ENCODE measurements at places on chromosomes 12 and 14.

- no peak for DNase-seq
Measured at GRCh38 chr12:70983692-70984091, 63.2 kb upstream of the PTPRR start.

DNA sequence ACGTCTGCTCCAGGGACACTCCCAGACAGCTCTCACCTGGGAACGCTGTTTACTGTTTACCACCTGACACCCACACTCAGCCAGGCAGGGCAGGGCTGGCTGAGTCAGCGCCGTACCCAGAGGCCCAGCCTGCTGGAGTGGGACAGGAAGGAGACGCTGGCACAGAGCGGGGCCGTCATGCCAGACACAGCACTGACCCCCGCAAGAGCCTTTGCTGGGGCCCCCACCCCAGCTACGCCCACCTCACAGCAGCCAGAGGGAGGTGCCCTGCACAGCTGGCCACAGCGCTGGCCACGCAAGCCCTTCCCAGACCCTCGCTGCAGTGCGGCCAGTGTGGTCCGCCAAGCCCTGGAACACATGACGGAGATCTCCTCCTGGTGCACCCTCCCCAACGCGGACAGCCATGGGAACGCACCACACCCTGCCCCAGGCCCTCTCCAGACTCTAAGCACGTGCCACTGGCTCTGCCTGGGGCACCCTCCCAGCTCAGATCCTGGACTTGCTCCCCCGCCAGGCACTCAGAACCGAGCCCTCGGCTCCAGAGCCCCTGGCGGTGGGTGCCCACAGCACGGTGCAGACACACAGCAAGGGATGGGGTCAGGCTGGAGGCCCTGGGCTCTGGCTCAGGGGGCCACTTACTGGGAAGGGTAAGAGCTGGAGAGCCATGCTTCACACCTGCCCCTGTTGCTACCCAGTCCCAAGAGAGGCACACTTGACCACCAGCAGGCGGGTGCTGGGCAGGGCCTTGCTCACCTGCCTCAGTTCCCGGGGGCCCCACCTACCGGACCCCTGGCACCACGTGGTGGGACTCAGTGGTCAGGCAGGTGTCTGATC, 5.7 kb downstream of the AHNAK2 start:
- no peak for DNase-seq

DNA sequence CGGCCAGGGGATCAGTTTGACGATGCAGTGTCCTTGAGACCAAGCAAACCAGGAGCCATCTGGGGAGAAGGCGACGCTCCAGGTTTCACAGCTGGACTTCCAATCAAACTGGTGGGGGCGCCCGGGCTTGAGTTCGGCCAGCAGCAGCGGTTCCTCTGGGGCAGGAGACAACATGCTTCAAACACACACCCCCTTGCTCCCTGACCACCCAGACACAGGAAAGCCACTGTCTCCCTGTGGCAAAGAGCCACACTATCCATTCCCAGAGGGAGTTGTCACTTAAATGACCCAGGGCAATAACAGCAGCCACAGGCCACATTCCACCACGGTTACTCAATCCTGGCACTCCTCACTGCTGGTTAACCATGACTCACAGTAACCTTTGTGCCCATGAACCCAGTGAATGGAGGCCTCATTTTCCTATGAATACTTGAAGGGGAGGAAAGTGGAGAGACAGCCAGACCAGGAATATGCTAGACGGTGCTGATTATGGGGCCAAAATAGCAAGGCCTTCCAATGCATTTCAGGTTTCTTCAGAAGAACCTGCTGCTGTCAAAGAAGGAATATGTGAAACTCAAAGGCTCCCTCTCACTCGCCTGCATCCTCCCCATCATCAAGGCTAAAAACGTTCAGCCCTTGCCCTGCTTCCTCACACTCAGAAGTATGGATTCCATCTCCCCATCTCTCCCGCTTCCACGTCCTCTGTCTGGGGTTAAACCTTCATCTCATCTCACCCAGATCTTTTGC, 8.5 kb downstream of the WSB2 start:
- peak; percentile 58 for DNase-seq

DNA sequence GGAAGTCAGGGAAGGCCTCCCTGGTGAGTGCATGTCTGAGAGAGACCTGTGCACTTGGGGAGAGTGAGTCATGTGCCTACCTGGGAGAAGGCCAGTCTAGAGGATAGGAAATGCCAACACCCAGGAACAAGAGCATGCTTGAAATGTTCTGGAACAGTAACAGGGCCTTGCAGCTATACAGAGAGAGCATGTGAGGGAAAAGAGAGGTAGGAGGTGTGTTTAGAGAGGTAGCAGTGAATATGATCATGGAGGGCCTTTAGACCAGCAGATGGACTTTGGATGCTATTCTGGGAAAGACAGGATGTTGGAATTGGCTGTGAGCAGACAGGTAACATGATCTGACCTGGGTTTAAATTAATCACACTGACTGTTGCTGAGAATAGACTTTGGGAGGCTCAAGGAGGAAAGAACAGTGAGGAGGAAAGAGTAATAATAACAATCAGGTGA, 1143.6 kb downstream of the FLRT2 start:
- no peak for DNase-seq

- no peak for DNase-seq
Measured at GRCh38 chr12:44240186-44240585, 404.3 kb downstream of the TMEM117 start.

- DNase-seq, result no peak
Measured at GRCh38 chr12:62215506-62215905, 44.7 kb upstream of the USP15 start.

GRCh38 chr12:53532021-53532420, 24.7 kb upstream of the NPFF start:
- no peak for DNase-seq

- no peak for DNase-seq
Measured at GRCh38 chr14:54781961-54782750, 120.5 kb downstream of the GCH1 start.

DNA sequence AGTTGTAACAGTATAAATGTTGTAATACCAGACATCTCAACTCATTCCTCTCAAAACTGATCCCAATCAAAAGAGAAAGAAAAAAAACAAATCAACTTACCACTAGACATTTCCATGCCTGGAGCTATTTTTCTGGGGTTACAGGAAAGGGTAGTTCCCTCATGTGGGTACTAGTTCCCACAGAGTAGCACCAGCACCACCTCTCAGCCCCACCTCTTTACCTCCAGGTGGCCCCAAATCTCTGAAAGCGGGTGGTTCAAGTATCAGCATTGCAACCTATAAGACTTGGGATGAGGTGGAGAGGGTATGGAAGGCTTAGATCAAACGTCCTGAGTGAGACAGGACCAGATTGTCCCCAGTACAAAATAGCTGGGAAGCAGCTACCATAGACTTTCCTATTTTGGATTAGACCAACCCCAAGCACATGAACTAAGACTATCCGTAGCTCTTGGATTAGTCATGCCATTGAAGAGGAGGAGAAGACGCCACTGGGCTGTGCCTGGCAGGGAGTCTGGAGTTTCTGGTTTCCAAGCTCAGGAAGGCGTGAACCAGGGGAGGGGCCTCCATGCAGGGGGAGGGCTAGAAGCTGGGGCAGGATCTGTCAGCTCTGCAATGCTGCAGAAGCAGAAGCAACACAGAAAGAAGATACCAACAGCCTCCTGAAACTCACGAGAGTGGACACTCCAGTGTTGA, at the start of gene SLC39A2:
SLC39A2 (plus strand) TSS at position 620 of the 693 bp plus-strand sequence. CDS start 154 bp downstream, outside the sequence.
- DNase-seq, result no peak

DNA sequence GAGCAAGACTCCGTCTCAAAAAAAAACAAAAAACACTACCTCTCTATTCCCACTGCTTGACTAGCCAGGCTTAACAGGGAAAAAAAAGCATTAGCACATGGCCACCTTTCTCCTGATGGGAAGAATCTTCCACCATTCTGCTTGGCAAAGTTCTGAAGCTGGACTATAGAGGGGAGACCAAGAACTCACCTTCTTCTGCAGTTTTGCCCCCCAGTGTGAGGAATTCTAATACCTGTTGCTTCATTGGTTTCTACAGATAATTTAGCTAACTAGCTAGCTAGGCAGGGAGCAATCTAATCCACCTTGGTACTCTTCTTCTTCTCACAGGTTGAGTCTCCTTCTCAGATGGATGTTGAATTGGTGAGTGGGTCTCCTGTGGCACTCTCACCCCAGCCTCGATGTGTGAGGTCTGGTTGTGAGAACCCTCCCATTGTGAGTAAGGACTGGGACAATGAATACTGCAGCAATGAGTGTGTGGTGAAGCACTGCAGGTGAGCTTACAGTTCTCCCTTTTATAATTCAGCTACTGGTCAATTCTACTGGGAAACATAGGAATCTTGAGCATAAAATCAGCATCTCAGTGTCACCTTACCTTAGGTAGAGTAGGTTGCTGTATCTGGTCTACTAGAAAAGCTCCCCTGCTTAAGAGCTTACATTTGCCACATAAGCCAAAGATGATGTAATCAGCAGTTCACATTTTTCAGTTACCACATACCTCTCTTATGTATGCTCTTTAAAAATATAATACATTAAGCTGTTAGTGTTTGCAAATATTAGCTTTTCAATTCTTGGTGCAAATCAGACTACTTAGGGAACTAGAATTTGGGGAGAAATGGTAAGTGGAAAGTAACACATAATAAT, 16.0 kb downstream of the METTL3 start:
- DNase-seq, result no peak

GRCh38 chr14:96688629-96689028, 108.6 kb upstream of the VRK1 start:
- DNase-seq, result no peak

DNA sequence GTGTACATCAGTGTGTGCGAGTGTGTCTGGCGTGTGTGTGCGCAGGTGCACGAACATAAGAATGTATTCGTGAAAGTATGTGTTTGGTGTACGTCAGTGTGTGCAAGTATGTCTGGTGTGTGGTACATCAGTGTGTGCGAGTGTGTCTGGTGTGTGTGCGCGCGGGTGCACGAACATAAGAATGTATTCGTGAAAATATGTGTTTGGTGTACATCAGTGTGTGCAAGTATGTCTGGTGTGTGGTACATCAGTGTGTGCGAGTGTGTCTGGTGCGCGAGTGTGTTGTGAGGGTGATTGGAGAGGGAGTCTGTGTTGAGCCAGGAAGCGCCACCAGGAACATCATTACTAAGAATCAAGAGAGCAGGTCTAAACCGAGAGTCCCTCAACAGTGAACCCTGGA, 143.8 kb downstream of the BCL11B start:
- no peak for DNase-seq

- DNase-seq, result peak; percentile 23
Measured at GRCh38 chr12:48979602-48980388, 1.7 kb downstream of the WNT1 start.

GRCh38 chr14:68977180-68977717, 1.9 kb downstream of the ACTN1 start:
- peak; percentile 48 for DNase-seq

DNA sequence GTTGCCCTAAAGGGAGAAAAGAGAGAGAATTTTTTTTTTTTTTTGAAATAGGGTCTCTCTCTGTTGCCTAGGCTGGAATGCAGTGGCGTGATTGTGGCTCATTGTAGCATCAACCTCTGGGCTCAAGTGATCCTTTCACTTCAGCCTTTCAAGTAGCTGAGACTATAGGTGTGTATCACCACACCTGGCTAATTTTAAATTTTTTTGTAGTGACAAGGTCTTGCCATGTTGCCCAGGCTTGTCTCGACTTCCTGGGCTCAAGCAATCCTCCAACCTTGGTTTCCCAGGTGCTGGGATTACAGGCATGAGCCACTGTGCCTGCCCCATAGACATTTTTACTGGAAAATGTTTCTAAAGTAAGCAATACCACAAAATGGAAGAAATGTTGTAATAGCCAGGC, 36.8 kb downstream of the YARS2 start:
- DNase-seq, result no peak

- no peak for DNase-seq
Measured at GRCh38 chr14:101473795-101474562, 87.3 kb upstream of the DIO3 start.

GRCh38 chr14:95300697-95301526, 18.8 kb downstream of the CLMN start:
- no peak for DNase-seq

GRCh38 chr12:102642199-102642598, 161.8 kb upstream of the IGF1 start:
- no peak for DNase-seq

GRCh38 chr12:15679151-15679550, 110.0 kb downstream of the EPS8 start:
- no peak for DNase-seq

DNA sequence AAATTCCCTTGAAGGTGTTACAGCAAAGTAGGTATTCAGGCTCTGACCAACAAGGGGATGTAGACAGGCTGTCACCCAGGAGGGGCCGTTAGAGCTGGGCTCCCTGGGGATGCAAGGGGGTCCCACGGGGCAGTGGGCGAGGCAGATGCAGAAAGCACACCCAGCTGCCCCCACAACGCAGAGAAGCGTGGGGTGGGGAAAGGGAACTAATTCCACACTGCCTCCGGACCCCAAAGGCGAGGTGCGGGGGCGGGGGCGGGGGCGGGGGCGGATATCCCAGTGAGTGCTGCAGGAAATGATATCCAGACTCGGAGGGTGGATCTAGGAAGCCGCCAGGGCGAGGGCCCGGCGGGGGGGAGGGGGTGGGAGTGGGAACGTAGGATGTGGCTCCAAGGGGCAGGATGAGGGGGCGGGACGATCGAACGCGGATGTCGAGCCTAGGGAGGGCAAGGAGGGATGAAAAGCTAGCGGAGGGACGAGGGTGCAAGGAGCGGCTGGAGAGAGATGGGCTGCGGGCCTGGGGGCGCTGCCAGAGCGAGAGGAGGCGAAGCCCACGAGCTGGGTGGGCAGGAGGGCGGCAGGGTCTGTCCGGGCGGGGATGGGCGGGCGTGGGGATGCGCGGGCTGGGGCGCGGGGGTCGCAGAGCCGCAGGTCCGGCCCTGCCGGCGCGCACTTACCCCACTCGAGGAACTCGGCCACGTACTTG, 874 bp downstream of the CDC42BPB start:
- no peak for DNase-seq

DNA sequence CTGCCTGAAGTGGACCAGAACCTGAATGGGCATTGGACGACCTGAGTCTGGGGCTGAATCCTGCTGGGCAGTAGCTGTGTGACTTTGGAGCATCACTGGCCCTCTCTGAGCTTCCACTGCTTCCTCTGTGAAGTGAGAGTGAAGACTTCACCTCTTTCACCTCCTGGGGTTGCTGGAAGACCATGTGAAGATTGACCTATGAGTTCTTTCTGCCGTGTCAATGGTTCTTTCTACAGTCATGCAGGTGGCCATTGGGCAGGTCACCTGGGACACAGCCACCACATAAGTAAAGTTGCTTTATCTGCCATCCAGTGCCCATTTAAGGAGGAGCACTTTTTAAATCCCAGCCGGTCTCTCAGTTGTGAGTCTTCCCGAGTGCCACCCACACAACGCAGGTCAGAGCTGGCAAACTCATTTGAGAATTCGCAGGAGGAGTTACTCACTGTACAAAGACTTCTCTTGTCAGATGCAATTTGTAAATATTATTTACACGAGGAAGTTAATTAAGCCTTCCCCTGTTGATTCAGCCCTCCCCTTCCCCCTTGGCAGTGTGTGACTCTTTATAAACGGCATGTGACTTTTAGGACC, 74.8 kb upstream of the TCL1B start:
- no peak for DNase-seq

- no peak for DNase-seq
Measured at GRCh38 chr12:110371408-110372055, 32.0 kb downstream of the ANAPC7 start.

DNA sequence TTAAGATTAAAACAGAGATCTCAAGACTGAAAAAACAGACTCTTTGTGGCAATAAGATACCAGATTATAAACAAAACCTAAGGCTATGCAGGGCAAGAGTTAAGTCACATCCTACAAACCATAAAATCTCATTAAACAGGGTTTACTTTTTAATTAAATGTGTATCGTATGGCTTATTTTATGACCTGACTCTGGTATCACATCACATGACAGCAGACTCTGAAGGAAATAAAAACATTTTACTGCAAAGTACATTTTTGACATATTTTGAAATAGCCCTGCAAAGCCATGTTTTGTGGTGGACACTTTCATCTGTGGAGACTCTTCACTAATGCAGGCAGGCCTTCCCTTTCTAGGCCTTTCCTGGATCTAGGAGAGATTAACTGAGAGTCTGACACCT, 327.6 kb upstream of the CLEC14A start:
- DNase-seq, result no peak
